Placental pericyte (primary cell): ENCODE measurements at places on chromosomes 16 and 17. TPM values are rescaled to one million over a fixed set of nuclear protein-coding genes. Genes with fewer than 3 reads are reported as not detected.

The PRR29 gene
- total RNA-seq = 0.14 and 0.44 TPM in 2 replicates

The SLC47A1 gene
- total RNA-seq = 0.14 and 0.44 TPM in 2 replicates

The CBX8 gene
- total RNA-seq = 5.3 and 9.4 TPM in 2 replicates

The DNAAF1 gene
- total RNA-seq = not detected in 2 replicates

The CES1 gene
- total RNA-seq = 0.22 and 1.6 TPM in 2 replicates

The HSD17B2 gene
- total RNA-seq = 19.6 and 120 TPM in 2 replicates

The CCR7 gene
- under 0.01 TPM in 1 of 2 replicates, not detected in the other for total RNA-seq

The NPIPB8 gene
- not detected in 2 replicates for total RNA-seq

The ZNRF1 gene
- 18.6 and 26.3 TPM in 2 replicates for total RNA-seq

The ABAT gene
- total RNA-seq = 0.86 and 1.3 TPM in 2 replicates

The CASKIN1 gene
- total RNA-seq = under 0.01 and 0.22 TPM in 2 replicates

The PIRT gene
- not detected in 2 replicates for total RNA-seq
